ENCODE measurements at places on chromosomes 6 and 20. TPM values are rescaled to one million over a fixed set of nuclear protein-coding genes. Genes with fewer than 3 reads are reported as not detected.

The GPRC6A gene
- total RNA-seq: not detected

DNA sequence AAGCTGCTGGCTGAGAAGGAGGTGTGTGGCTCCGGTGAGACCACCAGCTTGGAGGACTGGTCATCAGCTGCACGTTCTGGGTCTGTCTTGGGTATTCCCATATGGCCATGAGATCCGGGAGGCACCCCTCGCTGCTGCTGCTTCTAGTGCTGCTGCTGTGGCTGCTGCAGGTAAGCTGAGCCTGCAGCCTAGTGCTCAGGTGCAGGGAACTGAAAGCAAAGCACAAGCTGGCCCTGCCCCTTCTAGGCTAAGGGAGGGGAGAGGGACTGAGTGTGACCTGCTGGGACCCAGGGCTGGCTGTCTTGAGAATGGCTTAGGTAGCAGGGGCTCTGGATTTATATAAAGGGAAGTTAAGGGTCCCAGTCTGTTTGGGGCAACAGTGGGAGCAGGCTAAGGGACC is 403 bp downstream of the CDH26 start:
- DNase-seq: no peak

DNA sequence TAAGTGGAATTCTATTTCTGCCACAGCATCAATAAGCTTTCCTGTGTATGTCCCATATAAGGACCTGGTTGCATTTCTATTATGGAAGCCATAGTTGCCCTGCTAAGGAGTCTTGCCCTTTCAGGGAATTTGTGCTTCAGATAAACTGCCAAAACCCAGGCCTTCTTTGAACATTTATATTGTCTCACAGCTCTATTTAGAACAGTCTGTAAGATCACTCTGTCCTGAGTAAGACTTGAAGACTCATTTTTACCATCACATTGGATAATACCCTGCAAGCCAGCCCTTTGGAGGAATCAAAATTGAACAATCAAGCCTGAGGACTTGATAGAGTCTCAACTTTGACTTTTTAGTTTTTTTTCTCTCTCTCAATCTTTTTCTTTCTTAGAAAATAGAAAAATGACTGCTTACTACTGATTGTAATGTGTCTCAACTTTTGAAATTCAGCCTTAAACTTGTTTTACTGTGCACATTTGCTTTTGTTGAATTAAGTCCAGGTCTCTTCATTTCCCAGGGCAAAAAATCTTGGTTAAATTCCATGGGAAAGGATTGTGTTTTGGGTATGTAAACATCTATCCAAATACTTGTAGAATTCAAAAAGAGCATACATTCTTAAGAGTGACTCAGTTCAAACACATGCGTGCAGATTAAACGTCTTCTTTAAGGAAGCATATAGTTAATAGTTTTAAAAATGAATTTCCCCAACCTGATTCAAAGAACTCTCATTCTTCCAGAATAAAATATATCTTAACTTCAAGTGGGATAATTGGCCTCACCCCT is 91.2 kb downstream of the PLCB1 start:
- DNase-seq: no peak

DNA sequence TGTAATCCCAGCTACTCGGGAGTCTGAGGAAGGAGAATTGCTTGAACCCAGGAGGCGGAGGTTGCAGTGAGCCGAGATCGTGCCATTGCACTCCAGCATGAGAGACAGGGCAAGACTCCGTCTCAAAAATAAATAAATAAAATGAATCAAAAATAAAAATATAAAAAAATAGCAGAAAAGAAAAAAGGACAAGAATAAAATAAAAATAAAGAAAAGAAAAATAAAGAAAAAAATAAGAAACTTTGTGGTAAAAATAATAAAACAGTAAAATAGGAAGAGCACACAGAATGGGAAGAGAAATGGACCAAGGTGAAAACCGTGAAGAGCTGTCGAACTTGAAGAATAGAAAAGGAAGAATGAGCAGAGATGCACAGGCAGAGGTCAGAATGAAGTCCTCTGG is 63.0 kb downstream of the SNX5 start:
- no peak for DNase-seq

GRCh38 chr6:129444683-129445082 is 265.3 kb downstream of the ARHGAP18 start:
- no peak for DNase-seq

DNA sequence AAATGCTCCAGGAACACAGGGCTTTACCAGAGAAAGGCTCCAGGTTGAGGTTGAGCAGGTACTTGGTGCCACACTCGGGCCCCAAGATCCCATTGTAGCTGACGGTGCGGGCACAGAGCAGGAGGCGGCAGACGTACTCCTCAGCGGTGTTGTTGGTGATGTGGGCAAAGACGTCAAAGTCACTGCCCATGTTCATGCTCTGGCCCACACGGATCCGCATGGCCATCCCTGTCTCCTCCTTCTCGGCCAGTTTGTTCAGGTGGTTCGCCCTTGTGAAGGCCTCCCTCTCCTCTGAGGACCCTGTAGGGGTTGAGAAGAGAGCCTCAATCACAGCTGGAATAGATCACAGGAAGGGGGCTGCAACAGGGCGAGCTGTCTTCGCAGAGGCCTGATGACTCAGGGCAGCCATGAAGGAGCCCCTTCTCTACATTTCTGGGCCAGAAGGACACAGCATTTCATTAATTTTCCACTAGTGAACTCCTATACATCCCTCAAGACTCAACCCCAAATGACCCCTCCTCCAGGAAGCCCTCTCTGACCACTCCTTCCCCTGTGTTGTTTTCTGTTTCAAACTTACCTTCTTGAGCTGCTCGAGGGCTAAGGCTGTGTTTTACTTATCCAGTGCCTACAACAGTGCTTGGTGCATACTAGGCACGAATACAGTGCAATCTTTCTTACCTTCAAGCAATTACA is 26.8 kb downstream of the TGM2 start:
- no peak for DNase-seq

DNA sequence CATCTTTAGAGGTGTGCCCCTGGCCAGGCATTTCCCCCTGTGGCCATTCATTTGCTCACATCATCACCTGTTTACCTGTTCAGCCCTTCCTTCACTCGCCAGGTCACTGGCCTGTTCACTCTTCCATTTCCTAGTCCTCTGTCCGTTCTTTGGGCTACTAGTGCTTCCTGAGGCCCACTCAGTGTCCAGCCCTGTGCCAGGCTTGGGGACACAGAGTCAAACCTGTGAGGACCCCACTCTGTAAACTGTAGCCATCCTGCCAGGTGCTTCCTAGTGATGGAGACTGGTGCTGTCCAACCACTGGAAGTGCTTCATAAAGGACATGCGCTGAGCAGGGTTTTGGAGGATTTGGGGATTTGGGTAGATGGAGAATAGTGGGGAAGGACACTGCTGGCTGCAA is 3.5 kb downstream of the DLGAP4 start:
- DNase-seq: peak; percentile 18

DNA sequence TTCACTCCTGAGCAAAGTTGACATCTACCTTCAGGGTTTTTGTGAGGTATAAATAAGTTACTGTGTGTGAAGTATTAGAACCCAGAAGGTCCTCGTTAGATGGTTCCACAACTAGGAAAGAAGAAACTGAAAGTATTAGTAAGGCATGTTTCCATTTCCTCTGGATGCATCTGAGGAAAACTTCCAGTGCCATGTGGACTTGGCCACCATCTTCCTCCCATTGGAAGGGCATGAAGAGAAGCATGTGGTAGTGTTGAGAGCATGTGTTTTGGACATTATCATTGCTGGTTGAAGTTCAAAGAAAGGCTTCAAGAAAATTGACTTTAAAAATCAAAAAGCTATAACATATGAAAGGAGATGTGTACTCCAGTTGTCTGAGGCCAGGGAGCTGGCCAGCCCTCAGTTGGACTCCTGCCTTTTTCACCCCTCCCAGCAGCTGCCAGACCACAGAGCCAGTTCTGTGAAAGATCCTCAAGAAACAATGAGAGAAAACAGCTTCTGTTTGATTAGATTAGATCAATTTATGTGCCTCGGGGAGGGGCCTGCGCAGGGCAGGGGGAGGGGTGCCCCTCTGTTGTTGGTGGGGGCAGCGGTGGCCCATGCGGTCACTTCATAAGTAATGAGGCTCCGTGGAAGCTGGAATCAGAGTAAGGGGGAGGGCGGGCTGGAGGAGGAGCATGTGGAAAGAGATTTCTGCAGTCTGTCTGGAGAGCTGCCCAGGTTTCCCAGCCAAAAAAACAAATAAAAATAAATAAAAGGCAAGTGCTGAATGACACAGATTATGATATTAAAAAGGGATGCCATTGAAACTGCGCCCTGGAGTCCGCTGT is 154.0 kb downstream of the JARID2 start:
- DNase-seq: no peak
